Jurkat, Clone E6-1 (cell line): ENCODE measurements at places on chromosomes 11 and 22.

DNA sequence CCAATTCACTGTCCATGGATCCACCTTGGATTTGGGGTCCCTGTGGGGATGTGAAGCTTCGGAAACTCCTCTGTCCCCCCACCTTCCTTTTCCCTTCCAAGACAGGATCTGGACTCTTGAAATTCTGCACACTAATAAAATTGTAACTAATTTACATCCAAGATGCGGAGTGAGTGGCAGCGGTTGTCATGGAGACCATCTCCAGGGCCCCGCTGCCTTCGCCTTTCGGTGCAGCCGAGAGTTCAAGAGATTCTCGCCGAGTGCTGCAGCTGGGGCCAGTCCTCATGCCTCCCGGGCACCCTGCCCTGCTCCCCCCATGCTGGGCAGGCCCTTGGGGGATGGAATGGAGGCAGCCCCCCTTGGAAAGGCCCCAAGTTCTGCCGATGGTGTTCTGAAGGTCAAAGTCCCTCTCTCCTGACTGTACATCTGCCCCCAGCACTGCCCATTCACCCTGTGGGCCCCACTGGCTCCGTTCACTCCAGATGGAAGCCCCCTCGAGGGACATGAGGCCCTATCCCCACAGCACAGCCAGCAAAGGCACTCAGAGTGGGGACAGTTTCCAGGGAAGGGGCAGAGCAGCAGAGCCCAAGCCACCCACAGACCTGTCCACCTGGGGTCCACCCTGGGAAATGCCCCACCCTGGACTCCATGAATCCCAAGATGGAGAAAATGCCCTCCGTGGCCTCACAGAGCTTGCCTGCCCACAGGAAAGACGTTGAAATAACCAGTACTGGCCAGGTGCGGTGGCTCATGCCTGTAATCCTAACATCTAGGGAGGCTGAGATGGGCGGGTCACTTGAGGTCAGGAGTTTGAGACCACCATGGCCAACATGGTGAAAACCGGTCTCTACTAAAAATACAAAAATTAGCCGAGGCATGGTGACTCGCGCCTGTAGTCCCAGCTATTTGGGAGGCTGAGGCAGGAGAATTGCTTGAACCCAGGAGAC lies 25.9 kb downstream of the IGLL1 start:
- DNase-seq, result no peak

DNA sequence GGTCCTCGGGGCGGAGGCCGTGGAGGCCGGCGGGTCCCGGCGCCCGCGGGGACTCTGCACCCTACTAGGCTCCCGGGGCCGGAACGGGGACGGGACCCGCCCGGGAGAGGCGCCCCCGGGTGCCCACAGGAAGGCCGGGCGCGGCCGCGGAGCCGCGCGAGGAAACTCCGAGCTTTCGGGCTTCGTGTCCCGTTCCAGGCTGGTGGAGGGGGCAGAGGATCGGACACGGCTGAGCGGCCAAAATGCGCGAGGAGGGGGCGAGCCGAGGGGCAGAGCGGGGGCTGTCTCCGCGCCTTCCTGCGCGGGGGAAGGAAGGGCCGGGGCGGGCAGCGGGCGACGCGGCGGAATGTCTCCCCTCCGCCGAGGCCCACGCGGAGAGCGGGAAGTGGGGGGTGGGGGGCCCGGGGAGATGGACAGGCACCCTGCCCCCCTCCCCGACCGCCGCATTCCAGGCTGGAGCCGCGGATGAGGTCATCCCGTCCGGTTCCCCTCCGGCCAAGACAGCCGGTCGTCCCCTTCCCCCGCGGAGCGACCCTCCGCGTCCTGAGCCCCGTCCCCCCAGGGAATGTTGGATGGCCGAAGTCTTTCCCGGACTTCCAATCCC lies 430 bp downstream of the CDC42EP1 start:
- no peak for DNase-seq

- DNase-seq, result no peak
Observed at GRCh38 chr11:19121646-19122045, 4.7 kb downstream of the ZDHHC13 start.

DNA sequence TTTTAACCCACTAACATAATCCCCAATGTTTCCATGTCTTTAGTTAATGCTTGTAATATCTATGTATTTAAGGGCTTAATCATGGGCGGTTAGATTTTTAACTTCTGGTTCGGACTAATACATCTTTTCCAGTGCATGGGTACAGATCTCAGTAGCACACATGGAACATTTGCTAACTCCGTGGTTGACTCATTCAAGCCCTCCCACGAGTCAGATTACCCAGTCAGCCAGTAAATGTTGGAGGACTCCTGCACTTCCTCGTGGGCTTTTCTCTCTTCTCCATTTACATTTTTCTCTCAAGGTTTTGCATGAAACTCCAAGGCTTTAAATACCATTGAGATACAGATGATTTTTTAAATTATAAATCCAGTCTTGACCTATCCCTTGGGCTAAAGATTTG lies 313.9 kb downstream of the ST3GAL4 start:
- DNase-seq, result no peak

DNA sequence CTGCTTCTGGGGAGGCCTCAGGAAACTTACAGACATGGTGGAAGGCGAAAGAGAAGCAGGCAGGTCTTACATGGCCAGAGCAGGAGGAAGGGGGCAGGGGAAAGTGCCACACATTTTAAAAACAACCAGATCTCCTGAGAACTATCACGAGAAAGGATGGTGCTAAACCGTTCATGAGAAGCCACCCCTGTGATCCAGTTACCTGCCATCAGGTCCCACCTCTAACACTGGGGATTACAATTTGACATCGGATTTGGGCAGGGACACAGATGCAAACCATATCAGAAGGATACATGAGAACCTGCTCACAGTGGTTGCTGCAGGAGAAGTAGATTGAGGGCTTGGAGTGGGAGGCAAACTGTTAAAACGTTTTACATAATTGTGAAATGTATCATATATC lies 152.2 kb downstream of the ADAMTS15 start:
- no peak for DNase-seq

GRCh38 chr22:20646906-20647305 lies 127.0 kb upstream of the SERPIND1 start:
- DNase-seq, result no peak

DNA sequence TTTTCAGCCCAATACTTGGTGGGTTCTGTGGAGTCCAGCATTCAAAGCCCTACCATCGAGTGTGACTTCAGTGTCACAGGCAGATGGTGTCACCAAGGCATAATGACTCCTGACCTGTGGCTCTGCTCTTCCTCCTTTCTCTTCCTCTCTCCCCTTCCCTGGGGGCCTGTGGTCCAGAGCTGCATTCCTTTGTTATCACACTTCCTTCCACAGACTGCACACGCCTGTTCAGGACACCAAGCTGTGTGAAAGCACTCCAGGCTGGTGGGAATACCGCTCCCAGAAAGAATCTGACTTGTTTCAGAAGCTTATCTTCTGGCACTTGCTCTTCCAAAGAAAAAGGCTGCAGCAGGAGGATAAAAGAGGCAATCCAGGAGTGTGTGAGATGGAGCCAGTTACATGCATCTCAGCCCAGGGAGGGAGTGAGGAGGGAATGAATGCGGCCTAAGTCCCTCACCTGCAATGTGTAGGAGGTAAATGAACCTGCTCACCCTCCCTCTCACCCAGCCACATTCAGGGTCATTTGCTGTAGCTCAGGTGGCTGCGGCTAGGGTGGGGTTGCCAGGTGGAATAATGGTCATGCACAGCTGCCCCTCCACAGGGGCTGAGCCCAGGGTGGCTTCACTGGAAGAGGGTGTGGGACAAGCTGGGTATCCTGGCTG lies 79.3 kb downstream of the ADAMTS15 start:
- DNase-seq, result no peak

- DNase-seq, result no peak
Observed at GRCh38 chr11:133559382-133559781, 27.1 kb upstream of the OPCML start.
